DMS 273 treated with DMSO at 0.1 percent for 48 hours (cell line): ENCODE measurements at places on chromosomes 4 and X.
A peak's percentile ranks its signal among the peaks of the same experiment; 100 is the strongest.

GRCh38 chr4:39642885-39643552 lies 4.4 kb upstream of the SMIM14 start:
- no peak for DNase-seq

DNA sequence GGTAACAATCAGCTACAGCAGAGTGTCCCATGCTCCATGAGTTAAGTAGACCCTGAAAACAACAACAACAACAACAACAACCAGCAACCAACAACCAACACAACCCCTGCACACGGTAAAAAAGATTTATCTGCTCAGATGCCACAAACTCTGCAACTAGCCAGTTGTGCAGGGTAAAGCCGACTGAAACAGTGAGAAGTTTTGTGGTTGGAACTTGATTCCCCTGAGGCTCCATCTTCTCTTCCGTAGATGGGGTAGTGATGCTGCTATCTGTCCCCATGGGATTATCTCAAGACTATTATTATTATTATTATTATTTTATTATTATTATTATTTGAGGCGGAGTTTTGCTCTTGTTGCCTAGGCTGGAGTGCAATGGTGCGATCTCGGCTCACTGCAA lies 50.6 kb upstream of the RAPGEF2 start:
- DNase-seq = no peak

GRCh38 chr4:93501244-93501643 lies 327.3 kb upstream of the ATOH1 start:
- DNase-seq = no peak

- DNase-seq = no peak
Measured at GRCh38 chrX:68511255-68511654, 12.4 kb downstream of the YIPF6 start.

GRCh38 chr4:108831886-108832285 lies 69.0 kb upstream of the ETNPPL start:
- no peak for DNase-seq

DNA sequence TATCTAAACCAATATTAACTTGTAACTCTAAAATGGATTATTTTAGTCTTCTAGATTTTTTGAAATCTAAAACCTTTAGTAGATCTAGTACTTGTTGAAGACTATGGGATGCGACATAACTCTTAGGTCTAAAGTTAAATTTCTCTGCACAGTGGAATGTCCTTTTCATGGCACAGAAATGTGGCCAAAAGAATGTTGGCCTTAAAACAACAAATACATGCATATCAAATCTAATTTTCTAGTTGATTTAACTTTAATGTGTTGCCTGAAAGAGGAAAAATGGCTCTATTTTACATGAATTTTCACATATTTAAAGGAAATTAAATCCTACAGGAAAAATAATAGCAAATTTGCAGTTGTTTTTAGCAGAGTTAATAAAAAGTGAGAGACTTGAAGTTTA lies 30.3 kb downstream of the NFKB1 start:
- DNase-seq = no peak

DNA sequence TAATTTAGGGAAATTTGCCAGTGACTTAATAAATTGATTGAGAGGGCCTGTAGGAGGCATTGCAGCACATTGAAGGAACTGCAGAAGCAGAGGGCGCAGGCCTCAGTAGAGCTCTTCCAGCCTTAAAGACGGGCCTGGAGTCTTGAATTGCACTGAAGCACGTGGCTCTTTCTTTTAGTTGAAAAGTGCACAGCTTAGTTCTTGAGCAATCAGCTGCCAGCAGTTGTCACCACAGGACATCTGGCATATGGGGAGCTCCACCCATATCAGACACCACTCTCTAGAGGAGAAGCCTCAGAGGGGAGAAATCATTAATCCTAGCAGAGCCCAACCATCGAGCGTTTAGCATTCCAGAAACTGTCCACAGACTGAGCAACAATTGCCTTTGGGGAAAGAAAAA lies 16.0 kb upstream of the FGF16 start:
- DNase-seq = no peak

- DNase-seq = no peak
Measured at GRCh38 chrX:18946157-18946556, 37.8 kb downstream of the PHKA2 start.

DNA sequence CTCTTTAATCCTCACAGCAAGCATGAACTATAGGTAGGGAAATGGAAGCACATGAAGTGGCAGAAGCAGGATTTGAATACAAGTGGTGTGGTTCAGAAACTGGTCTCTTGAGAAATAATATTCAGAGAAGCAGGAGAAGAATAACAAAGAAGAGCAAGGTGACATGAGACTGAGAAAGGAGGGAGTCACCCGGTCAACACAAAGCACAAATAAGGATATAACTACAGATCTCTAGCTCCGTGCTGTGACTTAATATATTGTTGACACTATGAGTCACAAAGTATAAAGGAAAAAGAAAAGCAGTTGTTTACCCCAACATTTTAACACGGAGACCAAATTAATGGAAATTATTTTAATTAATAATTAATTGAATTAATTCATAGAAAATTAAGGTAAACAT lies 204.5 kb downstream of the CPE start:
- DNase-seq = no peak

GRCh38 chr4:169485791-169486742 lies 126.3 kb downstream of the NEK1 start:
- DNase-seq = no peak

- peak; percentile 18 for DNase-seq
Measured at GRCh38 chrX:144275367-144275766, 391.5 kb downstream of the UBE2NL start.

DNA sequence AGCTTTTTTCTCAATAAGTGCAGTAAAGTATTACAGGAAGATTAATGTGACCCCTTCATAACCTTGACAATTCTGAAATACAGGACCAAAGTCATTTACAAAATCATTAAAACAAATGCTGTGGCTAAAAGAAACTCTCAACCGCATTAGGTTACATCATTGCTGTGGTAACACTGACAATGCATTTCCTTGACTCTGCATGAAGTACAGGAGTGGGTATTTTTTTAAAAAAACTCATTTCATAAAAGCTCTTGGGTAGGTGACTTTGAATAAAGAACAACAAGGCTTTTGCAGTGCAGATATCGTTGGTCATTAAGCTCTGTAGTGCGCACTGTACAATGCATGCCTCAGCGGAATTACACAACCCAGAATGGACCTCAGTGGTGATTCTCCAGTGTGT lies 23.4 kb upstream of the XK start:
- DNase-seq = no peak

DNA sequence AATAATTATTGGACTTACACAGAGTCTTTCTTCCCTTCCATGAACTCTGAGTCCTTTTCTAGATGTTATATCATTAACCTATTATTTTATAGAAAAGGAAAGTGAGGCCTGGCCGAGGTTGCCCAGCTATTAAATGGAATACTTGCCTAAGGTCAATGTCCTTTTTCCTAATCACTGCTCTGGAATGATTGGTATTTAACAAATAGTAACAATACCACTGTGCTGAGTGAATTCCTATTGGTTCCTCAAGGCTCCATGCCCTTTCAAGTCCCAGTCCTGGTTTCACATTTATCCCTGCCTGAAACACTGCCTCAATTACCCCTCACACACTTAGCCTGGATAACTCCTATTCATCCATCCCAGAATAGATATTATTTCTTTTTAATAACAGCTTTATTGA lies 6.2 kb downstream of the TCEAL9 start:
- no peak for DNase-seq

DNA sequence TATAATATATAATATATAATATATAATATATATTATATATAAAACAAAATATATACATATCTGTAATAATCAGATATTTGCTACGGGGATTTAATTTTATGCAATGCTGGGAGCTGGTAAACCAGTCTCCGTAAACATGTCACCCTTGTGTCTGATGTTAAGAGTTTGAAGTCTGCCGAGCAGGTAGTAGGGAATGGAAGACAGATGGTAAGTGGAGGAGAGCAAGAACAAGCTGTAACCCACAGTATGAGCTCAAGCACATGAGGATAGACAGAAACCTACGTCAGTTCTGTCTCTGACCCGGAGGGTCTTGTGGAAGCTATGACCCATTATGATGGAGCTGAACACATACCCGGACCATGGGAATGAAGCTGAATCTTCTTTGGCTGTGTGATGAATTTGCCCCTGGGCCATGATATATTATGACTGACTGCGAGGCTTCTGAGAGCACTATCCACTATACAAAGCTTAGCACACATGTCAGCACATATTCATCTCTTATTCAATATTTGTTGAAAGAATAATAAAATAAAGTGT lies 46.2 kb downstream of the TIGD2 start:
- no peak for DNase-seq

- no peak for DNase-seq
Measured at GRCh38 chr4:87260477-87260876, 40.1 kb upstream of the KLHL8 start.

DNA sequence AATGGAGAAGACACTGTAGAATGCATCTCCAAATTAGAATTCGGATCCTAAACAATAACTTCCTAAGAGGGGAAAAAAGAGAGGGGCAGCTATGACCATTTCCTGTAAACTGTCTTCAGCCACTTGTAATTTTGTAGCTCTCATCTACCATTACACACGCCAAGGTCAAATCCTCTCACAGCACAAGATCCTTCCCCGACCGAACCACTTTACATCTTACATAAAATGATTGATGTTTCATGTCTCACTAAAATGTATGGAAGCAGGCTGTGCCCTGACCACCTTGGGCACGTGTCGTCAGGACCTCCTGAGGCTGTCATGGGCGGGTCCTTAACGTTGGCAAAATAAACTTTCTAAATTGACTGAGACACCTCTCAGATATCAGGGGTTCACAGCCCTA lies 24.1 kb upstream of the PBDC1 start:
- no peak for DNase-seq

GRCh38 chr4:185931375-185931774 lies 119.4 kb upstream of the SORBS2 start:
- no peak for DNase-seq
